ENCODE measurements at places on chromosomes 7 and 10.
A peak's percentile ranks its signal among the peaks of the same experiment; 100 is the strongest.

GRCh38 chr10:118107541-118107940, 60.8 kb upstream of the RAB11FIP2 start:
- no peak for DNase-seq

- no peak for DNase-seq
Observed at GRCh38 chr7:99381664-99382075, 7.1 kb downstream of the ARPC1B start.

- DNase-seq, result no peak
Observed at GRCh38 chr10:128286762-128287500, 160.7 kb upstream of the MKI67 start.

DNA sequence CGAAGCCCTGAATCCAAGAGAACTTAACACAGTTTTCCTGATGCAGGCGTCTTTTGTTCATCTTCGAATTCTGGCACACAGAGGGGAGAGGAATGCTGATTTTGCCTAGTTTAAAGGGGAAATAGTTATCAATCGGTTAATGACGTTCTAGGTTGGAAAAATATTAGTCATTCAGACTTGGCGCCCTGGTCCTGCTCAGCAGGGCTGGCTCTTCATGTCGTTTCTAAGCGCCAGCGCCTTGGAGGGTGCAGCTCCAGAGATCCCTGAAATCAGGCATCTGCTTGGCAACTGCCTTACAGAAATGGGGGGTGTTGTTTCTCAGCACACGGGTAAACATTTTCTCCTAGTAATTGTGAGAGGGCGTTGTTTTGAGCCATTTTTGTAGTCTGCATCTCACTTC, 1.3 kb upstream of the PRTFDC1 start:
- DNase-seq, result no peak

- DNase-seq, result no peak
Observed at GRCh38 chr10:62084451-62084850, 183.0 kb downstream of the ARID5B start.

DNA sequence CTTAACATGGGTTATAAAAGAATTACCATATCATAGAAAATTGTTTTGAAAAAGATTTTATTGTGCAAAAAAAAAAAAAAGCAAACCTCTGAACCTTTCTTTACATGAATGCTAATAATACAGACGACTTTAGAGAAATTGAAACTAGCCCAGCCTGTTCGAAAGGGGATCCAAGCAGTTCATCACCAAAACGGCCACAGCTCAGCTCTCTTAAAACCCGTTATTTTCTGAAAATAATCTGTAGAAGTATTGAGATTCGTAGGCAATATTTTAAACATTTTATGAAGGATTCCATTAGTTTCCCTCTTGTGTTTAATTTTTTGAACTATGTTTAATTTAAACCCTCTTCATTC, 9.9 kb upstream of the GSAP start:
- no peak for DNase-seq

DNA sequence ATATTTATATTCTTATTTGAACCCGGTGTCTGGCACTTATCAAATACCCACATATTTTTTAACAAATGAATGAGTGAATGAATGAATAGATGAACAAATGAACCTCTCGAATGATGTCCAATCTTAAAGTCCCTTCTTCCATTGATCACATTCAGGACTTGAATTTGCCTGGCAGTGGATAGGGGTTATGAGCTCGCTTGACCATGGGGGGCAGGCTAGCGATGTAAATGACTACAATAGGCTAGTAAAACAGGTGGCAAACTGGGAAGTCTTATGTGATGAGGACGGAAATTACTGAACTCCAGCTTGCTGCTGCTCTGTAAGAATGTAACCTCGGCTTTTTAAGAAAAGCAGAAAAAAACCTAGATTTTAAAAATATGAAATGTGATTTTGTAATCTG, 247.7 kb upstream of the DKK1 start:
- no peak for DNase-seq

DNA sequence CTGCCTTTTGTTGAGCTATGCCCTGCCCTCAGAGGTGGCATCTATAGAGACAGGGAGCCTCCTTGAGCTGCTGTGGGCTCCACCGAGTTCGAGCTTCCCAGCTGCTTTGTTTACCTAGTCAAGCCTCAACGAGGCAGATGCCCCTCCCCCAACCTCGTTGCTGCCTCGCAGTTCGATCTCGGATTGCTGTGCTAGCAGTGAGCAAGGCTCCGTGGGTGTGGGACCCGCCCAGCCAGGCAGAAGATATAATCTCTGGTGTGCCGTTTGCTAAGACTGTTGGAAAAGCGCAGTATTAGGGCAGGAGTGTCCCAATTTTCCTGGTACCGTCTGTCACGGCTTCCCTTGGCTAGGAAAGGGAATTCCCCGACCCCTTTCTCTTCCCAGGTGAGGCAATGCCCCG, 88.4 kb upstream of the CDK6 start:
- DNase-seq, result no peak

- DNase-seq, result no peak
Observed at GRCh38 chr7:77819021-77819420, 20.4 kb downstream of the PHTF2 start.

- DNase-seq, result no peak
Observed at GRCh38 chr10:3527869-3528268, 257.1 kb downstream of the KLF6 start.

- no peak for DNase-seq
Observed at GRCh38 chr10:93219347-93219746, 145.7 kb downstream of the CYP26A1 start.

GRCh38 chr7:146788008-146788407, 671.4 kb downstream of the CNTNAP2 start:
- DNase-seq, result no peak

- no peak for DNase-seq
Observed at GRCh38 chr10:11443468-11444154, 167.8 kb downstream of the USP6NL start.

- DNase-seq, result no peak
Observed at GRCh38 chr7:85156661-85157208, 30.1 kb downstream of the SEMA3D start.

- no peak for DNase-seq
Observed at GRCh38 chr7:152896217-152896616, 136.7 kb downstream of the ACTR3B start.

- no peak for DNase-seq
Observed at GRCh38 chr10:80194373-80195045, 10.8 kb downstream of the ANXA11 start.

GRCh38 chr7:136359333-136359903, 382.3 kb upstream of the MTPN start:
- no peak for DNase-seq

DNA sequence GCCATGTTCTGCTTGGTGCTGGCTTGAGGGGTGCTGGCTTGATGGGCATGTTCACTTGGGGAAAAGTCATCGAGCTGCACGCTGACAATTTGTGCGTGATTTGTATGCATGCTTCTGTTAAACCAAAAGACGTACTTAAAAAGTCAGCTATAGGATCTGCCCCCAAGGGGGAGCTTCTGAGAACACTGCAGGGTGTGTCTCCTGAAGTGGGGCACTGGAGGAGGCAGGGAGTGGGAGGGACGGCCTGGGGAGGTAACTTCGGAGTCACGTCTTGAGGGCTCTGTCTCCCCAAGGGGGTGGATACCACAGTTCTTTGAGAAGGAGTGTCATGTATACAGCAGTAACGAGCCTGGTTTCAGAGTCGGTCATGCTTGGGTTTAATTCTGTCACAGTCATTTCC, 406.5 kb downstream of the PLXNA4 start:
- DNase-seq, result no peak

- DNase-seq, result no peak
Observed at GRCh38 chr7:31368620-31369019, 28.1 kb upstream of the NEUROD6 start.

GRCh38 chr7:157089100-157089610, 49.6 kb upstream of the UBE3C start:
- DNase-seq, result no peak

GRCh38 chr10:28544058-28544457, 11.1 kb downstream of the WAC start:
- no peak for DNase-seq

GRCh38 chr10:126930131-126930882, 25.1 kb downstream of the DOCK1 start:
- no peak for DNase-seq

- DNase-seq, result no peak
Observed at GRCh38 chr10:84541289-84541637, 212.9 kb downstream of the CCSER2 start.

- no peak for DNase-seq
Observed at GRCh38 chr7:155896531-155897263, 84.4 kb upstream of the SHH start.

- DNase-seq, result peak; percentile 95
Observed at GRCh38 chr10:70652761-70653657, 19.3 kb upstream of the ADAMTS14 start.

DNA sequence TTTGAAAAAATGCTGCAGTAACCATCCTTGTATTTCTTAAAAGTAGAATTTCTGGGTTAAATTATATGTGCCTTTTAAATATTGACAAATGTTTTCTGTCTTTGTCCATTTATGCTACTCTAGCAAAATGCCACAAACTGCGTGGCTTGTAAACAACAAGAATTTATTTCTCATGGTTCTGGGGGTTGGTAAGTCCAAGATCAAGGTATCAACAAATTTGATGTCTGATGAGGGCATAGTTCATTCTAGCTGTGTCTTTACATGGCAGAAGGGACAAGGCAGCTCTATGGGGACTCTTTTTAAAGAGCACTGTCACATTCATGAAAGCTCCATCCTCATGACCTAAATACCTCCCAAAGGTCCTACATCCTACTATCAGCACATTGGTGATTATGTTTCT, 27.7 kb downstream of the ZNF277 start:
- DNase-seq, result no peak

DNA sequence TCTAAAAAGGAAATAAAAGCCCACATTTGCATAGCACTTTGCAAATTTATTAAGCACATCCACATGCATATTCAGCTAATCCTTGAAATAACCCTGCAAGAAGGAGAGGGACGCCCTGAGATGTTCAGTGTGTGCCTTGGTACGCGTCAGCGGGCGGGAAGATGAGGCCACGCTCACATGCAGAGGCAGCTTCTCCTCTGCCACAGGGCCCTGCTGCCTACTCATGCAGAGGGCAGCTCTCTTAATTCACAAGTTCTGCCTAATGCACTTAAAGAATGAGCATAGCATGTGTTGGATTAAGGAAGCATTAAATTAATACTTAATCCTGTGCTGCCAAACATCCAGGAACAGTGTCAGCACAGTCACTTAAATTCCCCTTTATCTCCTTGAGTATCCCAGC, 132.3 kb downstream of the HECW1 start:
- DNase-seq, result no peak

GRCh38 chr7:152144557-152145245, 119.2 kb downstream of the GALNT11 start:
- no peak for DNase-seq

DNA sequence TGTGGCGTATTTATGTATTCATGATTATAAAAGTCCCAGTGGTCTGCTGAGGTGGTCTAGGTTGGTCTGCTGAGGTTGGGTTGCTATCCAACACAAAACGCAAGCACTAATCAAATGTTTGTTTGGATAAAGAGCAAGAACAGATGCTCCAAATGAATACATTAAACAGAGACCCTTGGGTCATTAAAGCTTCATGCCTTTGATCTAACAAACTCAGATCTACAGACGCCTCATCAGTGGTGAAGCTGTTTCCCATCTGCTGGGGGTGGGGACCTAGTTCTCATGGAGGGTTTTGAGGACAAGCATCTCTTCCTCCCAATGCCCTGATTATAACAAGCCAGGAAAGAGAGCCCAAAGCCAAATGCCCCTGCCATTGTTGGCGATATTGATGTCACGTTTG, 786.7 kb downstream of the NRG3 start:
- no peak for DNase-seq

DNA sequence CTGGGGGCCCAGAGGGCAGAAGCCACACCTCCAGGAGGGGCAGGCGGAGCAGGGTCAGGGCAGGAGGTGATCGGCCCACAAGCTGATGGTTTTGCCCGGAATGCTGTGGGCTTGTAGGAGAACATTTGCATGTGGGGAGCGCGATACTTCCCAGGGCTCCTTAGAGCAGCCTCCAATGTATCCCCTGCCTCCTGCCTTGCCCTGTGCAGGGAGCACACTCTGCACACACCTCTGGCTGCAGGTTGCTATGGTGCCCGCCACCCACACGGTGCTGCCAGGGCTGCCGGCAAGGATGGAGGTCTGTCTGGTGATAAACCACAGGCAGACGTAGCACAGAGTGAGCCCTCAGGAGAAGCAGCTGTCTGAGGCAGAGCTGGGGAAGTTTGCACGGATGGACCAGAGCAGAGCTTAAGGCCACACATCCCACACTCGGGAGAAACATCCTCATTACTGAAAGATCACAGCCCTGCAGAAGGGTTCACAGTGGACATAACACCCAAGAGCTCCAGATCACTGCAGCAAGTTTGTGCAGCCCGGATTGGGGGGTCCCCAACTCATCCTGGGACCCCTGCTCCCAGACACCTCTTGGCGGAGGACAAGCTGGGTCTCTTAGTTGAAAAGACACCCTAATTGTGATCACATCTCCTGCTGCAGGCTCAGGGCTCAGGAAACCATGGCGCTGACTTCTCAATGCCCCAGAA, 41.8 kb downstream of the VIPR2 start:
- no peak for DNase-seq

DNA sequence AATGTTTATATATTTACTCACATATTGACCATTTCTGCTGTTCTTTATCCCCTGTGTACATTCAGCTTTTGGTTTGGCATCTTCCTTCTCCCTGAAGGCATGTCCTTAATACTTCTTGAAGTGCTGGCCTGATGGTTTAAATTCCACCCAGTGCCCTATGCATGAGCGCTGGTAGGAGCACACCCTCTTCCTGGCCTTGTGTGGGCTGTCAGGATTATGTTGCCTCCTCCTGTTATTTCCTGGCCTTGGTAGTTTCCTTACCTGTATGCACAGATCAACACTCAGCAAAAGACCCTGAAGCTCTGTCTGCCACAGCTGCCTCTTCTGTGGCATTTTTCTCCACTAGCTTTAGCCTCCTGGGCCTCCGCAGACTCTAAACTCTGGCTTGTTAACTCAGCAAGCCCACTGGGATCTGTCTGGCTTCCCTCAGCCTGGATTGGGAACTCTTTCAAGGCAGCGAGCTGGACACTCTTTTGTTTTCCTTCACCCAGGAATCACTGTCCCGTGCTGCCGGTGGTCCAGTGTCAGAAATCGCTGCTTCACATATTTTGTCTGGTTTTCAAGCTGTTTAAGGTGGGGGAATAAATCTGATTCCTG, 595.2 kb downstream of the SDK1 start:
- DNase-seq, result no peak

- DNase-seq, result no peak
Observed at GRCh38 chr7:138162236-138162635, 86.0 kb downstream of the AKR1D1 start.

GRCh38 chr7:70384024-70384423, 747.9 kb upstream of the GALNT17 start:
- DNase-seq, result no peak

All from BJ (cell line).